NCI-H1092 (cell line): ENCODE measurements at places on chromosomes 1 and 21.

GRCh38 chr1:78006521-78006920 lies 1.8 kb downstream of the DNAJB4 start:
- DNase-seq: no peak

- DNase-seq: no peak
Observed at GRCh38 chr1:21451981-21452411, 12.1 kb downstream of the NBPF3 start.

GRCh38 chr1:12372761-12373160 lies 142.9 kb downstream of the VPS13D start:
- no peak for DNase-seq

DNA sequence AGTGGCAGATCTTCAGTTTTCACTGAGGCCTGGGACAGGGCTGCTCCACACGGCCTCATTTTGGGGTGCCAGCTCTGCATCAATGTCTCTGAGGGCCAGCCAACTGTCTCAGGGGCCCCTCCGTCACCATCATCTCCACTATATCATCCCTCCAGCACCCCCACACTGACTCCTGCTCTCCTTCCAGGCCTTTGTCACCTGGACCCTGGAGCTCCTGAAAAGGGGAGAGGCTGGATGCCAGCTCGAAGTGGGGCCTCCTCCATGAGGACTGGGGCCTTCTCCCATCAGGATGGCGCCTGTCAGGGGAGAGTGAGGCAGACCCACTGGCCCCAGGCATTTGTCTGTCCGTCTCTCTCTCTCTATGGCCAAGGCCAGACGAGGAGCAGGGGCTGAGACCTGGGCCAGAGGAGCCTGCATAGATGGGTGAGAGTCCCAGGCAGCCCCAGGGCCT lies 44.7 kb upstream of the LRP8 start:
- no peak for DNase-seq

GRCh38 chr1:117575586-117576225 lies 30.1 kb upstream of the TENT5C start:
- DNase-seq: no peak

GRCh38 chr1:2194319-2194897 lies at the start of gene FAAP20:
Gene FAAP20 (minus strand): TSS chr1:2194772. CDS start chr1:2194749, 23 bp downstream.
- DNase-seq: peak; percentile 24

DNA sequence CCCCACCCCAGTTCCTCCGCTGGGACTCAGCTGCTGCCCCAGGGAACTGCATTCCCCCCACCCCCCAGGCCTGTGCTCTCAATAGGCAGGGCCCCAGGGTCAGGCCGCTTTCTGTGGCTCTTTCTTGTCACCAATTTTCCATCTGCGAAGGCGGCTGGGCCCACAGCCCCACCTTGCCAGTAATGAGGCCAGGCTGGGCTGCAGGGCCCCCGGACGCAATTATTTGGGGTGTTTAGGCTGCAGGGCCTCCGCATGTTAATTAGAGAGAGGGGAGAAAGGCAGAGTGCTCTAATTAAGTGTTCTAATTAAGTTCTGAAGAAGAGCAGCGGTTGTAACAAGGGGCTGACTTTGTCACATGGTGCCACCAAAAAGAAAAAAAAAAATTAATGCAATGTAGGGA lies 71.8 kb downstream of the EPHB2 start:
- no peak for DNase-seq

DNA sequence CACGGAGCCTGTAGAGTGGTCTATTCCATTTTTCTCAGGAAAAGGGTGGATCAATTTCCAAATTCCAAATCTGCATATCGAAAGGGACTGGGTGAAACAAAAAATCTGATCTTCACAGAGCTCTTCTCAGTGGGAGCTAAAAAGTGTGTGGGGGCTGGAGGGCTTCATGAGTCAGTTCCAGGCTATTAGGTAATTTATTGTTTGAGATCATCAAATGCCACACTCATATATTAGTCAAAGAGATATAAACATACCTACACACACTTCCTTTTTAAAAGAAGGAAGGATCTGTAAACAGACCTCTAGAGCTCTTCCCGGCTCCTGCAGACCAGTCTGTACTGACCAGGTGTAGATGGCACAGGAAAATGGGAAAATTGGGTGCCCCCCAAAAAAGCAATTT lies 175.4 kb downstream of the ZBTB18 start:
- no peak for DNase-seq

DNA sequence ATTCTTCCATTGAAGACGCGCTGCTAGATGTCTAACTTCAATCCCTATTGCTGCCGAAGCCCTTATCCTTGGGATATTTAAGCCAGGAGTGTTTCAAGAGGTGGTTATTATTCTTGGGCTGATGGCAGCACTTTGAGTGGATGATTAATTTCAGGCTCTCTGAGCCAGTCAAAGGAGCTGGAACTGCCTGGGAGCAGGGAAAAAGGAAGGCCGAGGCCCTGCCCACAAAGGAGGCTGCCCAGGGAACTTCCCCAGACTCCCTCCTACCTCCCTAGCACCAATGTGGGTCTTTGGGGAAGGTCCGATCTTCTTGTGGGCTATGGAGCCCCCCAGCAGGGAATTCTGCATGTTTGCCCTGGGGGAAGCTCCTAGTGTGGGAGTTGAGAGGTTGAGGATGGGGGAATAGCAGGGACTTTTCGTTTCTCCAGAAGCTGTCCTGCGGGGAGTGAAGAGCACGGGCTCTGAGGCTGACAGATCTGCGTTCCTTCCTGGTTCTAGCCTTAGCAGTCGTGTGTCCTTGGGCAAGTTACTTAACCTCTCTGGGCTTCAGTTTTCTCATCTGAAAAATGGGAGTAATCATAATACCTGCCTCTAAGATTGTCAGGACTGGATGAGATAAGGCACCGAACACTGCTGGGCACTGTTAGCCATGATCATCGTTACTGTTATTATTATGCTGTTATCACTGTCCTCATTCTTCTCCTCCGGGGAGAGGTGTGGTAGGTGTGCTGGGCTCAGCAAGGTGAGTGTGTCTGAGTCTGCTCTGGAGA lies 6.3 kb downstream of the KCNQ4 start:
- DNase-seq: no peak

GRCh38 chr1:67274623-67275325 lies 32.9 kb upstream of the IL12RB2 start:
- DNase-seq: no peak

DNA sequence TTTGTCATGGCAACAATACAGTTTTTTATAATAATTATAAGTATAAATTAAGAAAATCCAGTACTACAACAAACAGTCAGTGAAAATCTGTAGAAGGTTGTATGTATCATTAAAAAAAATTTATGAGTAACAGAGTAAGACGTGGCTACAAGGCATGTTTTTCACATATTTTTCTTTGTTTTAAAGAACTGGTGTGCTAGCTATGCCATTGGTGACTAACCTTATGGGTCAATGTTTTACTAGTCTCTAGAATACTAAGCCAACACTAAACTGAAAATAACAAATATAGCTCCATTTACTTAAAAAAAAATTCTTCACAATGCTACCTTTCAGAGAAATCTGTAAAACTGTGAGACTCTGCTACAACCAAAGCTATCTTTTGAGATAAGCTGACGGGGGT lies 261.5 kb downstream of the ADGRL2 start:
- no peak for DNase-seq

GRCh38 chr1:20732588-20733359 lies at the start of gene SH2D5:
Gene SH2D5 (minus strand): TSS chr1:20732703. CDS start chr1:20728044, 4,659 bp downstream.
- DNase-seq: peak; percentile 65

- DNase-seq: no peak
Observed at GRCh38 chr1:19476450-19477190, 8.7 kb downstream of the CAPZB start.

GRCh38 chr1:59081181-59081580 lies 215.7 kb upstream of the FGGY start:
- DNase-seq: no peak

GRCh38 chr1:153534226-153534924 lies 1.4 kb downstream of the S100A6 start:
- DNase-seq: no peak

DNA sequence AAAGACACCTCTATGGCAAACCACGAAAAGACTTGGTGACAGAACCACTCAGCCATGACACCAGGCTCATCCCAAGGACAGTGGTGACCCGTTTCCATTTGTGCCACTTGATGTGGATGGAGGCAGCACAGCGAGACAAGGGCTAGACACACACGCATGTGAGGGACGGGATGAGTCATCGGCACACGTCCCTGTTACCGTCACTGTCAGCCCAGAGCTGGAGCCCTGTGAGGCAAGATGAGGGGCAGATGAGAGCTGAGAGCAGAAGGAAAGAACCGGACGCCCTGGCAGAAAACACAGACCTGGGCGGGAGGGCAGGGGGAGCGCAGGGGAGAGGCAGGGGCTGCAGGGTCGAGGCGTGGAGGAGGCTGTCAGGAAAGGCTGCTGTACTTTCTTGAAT lies 57.8 kb downstream of the SIK1 start:
- no peak for DNase-seq

DNA sequence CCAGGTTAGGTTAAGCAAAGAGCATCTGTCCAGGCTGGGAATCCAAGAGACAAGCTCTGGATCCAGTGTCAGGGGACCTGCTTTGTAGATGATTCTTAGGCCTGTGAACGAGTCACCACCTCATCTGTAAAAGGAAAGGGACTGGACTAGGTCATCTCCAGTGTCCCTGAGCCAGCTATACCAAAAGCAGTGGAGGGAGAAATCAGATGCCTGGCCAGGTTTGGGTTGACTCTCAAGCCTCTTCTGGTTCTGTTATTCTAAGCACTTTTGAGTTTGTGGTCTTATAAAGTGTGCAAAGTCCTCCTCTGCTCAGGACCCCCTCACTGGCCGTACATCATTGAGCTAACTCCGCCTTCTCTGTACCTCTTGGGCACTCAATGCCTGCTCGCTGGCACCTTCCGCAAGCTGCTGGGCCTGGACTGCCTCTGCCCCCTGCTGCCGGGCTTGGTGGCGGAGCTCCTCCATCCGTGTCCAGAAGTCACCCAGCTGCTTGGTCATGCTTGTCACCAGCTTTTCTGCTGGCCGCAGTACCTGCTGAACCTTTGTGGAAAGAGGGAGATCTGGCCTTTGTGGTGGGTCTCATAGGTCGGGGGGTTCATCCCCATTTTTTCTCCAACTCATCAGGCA lies 33.6 kb downstream of the CAMK1G start:
- no peak for DNase-seq

DNA sequence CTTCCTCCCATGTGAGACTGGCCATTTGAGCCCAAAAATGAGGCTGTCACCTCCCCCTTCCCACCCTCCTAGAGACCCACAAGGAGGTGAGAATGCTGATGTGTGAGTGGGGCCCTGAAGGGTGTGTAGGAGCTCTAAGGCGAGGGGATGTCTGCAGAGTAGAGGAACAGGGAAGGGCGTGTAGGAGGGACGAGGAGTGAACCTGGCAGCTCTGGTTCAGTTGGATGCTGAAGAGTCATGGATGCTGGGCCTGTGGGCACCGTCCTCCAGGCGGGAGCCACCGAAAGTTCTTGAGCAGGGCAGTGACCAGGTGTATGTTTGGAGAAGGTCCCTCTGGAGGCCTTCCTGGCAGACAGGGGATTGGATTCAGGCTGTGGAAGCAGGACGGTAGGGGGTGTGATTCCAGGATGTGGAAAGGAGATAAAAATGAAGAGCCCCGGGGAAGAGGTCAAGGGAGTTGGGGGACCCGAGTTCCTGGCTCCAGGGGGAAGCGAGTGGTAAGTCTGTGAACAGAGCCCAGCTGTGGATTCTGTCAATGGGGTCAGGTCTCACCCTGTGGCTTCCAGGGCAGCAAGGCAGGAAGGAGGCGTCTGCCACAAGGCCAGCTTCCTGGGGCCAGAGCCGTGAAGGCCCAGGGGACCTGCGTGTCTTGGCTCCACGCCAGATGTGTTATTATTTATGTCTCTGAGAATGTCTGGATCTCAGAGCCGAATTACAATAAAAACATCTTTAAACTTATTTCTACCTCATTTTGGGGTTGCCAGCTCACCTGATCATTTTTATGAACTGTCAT lies 7.9 kb downstream of the SAMD11 start:
- no peak for DNase-seq

- no peak for DNase-seq
Observed at GRCh38 chr1:245591346-245592188, 436.8 kb downstream of the KIF26B start.

DNA sequence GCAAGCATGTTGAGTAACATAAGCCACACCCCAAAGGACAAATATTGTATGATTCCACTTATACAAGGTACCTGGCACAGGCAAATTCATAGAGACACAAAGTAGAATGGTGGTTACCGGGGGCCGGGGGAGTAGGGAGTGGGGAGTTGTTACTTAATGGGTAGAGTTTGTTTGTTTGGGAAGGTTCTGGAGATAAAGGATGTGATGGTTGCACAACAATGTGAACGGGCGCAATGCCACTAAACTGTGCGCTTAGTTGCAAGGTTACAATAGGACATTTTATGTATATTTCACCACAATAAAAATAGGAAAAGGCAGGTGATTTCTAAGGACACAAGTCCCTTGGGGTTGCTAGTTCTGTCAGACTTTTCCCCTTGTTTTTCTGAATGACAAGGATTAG lies 516.6 kb downstream of the KIF26B start:
- DNase-seq: no peak

DNA sequence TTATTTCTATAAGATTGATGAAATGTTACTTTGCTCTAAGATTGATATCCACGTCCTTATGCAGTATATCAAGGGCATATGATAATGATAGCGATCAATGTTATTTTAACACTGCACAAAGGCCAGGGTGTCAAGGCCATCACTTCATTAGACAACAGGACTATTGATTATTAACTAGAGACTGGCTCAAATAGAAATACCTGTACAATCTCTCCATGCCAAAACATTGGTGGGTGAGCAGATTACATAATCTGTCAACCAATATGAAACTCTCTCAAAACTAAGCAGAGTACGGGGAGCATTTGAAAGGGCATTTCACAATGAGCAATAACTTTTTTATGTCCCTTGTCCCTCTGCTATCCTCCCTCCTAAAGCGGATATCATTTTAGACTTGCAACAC lies 566.5 kb upstream of the PKN2 start:
- no peak for DNase-seq

GRCh38 chr1:231359113-231359512 lies 21.0 kb downstream of the SPRTN start:
- no peak for DNase-seq

- no peak for DNase-seq
Observed at GRCh38 chr1:53296117-53296749, 31.6 kb downstream of the LRP8 start.

GRCh38 chr1:163056831-163057230 lies 12.3 kb upstream of the RGS4 start:
- DNase-seq: no peak

DNA sequence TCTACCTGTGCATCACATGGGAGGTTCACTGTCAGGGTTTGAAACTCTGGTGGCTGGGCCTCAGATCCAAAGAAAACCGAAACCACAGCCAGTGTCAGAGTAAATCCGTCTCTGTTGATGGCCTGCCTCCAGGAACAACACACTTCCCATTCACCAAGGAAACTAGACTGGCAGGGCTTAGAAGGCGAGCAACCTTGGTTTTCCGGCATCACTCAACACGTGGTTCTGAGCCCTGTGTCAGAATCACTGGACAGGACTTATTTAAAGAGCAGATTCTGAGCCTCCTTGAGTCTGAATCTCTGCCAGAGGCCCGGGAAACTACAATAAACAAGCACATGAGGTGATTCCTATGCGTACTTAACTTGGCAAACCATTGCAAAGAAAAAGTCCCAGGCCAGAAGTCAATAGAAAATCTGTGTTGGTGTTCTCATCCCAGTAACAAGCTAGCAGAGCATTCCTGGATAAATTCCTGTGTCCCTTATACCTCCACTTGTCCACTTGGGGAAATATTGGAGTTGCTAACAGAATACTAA lies 70.0 kb downstream of the KCTD3 start:
- DNase-seq: no peak
